ENCODE measurements at places on chromosomes 3 and 15. TPM values are rescaled to one million over a fixed set of nuclear protein-coding genes. Genes with fewer than 3 reads are reported as not detected.

DNA sequence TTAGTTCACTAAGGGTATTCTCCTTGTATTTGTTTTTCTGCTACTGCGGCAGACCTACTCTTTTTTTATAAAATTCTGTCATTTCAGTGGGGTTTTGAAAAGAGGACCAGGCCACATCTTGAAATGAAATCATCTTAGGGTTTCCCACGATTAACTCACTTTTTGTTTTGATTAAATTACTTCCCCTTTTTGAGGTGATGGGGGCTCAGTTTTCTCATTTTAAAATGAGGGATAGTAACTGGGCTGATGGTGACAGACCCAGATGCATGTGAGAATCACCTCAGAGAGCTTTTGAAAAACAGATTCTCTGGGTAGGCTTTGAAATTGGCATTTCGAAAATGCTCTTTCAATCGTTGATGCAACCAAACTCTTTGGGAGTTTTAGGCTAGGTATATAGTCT is 24.2 kb downstream of the UBE2Q2 start:
- no peak for DNase-seq

Gene KCNMB2
- total RNA-seq = not detected

GRCh38 chr3:170301405-170301804 is 56.1 kb upstream of the SKIL start:
- DNase-seq = no peak

Gene ROPN1
- total RNA-seq = not detected

Gene ISY1
- 8.5 TPM for total RNA-seq
